ENCODE measurements at places on chromosomes 4 and X.

GRCh38 chrX:118261151-118261550 lies 84.8 kb upstream of the WDR44 start:
- no peak overlapping the region for H3K27ac ChIP-seq
- H3K4me1 ChIP-seq = peaks cover 5% of the 10 kb centered on the region
- H3K27me3 ChIP-seq = peaks cover 5% of the 10 kb centered on the region

DNA sequence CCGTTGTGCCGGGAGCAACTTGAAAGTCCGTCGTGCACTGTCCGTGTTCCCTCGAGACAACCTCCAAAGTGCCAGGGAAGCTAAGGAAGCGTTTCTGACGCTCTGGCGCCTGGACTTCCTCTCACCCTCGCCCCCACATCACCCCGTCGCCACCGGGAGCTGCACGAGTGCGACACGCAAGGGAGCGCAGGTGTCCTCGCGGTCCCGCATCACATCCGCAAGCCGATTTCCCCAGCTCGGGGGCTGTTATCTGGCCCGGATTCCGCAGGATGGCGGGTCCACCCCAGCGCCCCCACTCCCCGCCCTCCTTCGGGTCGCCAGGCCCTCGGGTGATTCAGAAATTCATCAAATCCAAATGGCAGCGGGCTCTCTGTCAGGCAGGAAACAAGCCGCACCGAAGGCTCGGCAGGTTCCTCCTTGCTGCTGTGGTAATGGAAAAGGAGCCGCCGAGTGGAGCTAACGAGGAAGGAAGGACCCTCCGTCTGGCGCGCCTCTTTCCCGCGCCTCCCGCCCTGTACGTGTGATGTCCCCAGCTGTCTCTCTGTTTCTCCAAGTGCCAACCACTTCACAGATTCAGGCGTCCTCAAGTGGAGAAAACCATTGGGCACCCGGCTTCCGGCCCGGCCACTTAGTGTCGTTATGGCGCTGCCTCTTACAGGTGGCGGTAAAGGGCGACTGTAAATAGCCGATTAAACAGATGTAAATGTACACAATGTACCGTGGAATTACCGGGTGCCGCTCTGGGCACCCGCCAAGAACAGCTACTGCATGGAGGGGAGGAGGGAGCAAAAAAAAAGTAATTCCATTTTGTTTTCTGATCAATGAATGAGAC lies 921 bp upstream of the SETD7 start:
- peaks cover 2% of the 10 kb centered on the region for H3K27me3 ChIP-seq
- H3K4me1 ChIP-seq = peaks cover 65% of the 10 kb centered on the region
- peak; percentile 72 for DNase-seq
- H3K4me3 ChIP-seq = peak overlapping the region; percentile 94
- H3K36me3 ChIP-seq = no peaks in the 10 kb centered on the region

- no peak for DNase-seq
- H3K36me3 ChIP-seq = no peaks in the 10 kb centered on the region
- peaks cover 2% of the 10 kb centered on the region for H3K4me1 ChIP-seq
- no peaks in the 10 kb centered on the region for H3K27me3 ChIP-seq
- no peak overlapping the region for H3K27ac ChIP-seq
- H3K4me3 ChIP-seq = no peak overlapping the region
These were observed 23.7 kb downstream of the PLS3 start for GRCh38 chrX:115584696-115585095.

GRCh38 chrX:40104985-40105834 lies 7.5 kb upstream of the BCOR start:
- no peaks in the 10 kb centered on the region for H3K36me3 ChIP-seq
- H3K27ac ChIP-seq = peak overlapping the region; percentile 72

Measured in activated CD8-positive, alpha-beta memory T cell treated with anti-CD3 and anti-CD28 coated beads, Interleukin-2, amount 10 ng/mL, durations not matched to agents 7 days and 5 days (primary cell).